ENCODE measurements at places on chromosomes 2 and 18.

DNA sequence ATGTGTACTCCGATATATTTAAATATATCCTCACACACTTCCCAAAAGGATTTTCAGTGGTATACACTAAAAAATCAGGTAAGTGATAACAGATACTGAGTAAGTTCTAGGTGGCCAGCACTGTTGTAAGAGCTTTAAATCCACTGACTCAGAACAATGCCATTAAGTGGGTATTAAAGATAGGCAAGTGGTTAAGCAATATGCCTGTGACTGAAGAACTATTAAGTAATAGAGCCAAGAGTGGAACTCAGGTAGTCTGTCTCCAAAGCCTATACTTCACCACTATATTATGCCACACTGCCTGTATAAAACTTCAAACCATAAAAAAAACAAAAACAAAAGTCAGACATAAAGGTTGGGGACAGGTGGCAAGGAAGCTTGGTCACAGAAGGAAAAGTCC, 37.2 kb downstream of the THUMPD2 start:
- no peak for DNase-seq

DNA sequence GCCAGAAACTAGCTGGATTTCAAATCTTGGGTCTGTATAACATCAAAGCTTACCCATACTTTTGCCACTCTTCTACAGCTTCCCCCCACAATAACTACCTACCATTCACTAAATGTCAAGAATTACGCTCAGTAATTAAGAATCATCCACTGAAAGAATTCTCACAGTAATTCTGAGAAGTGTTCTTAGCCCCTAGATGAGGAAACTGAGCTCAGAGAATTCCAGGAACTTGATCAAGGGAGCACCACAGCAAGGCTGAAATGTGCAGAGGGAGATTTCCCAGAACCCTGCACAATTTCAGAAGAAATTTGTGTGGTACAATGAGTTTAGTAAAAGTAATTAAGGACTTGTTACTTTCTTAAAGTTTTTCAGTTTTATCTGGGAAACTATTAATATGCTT, 194.5 kb upstream of the STK17B start:
- DNase-seq, result no peak

- no peak for DNase-seq
These were observed 142.6 kb upstream of the CYP1B1 start for GRCh38 chr2:38218591-38218991.

GRCh38 chr2:72539071-72539552, 286.7 kb downstream of the EXOC6B start:
- DNase-seq, result peak; percentile 56

DNA sequence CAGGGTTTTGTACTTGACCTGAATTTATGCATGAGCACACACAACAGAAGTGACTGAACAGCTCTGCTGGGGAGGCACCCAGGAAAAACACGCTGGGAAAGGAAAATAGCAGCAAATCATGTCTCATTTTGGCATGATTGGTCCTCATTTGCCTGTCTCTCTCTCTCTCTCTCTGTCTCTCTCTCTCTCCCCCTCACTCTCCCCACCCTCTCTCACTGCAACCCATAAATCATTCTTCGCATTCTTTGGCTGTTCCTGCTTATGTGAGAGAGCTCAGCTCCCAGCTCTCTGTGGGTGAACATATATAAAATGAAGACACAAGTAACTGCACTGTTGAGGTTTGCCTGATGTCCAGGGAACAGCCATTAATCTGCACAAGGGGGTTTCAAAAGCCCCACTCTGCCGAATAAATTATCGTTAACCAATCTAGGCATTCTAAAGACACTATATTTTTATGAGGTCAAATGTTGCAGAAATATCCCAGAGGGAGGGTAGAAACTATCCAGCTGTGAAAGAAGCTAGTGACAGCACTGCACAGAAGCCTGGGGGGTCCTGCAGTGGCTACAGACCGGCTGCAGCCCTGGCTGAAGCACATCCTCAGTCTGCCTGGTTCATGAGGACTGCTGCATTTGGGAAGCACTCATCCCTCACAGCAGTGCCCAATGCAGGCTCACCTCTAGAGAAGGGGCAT, 260.3 kb downstream of the AFF3 start:
- DNase-seq, result peak; percentile 73

- DNase-seq, result no peak
These were observed 1.1 kb downstream of the GLI2 start for GRCh38 chr2:120736624-120737339.

DNA sequence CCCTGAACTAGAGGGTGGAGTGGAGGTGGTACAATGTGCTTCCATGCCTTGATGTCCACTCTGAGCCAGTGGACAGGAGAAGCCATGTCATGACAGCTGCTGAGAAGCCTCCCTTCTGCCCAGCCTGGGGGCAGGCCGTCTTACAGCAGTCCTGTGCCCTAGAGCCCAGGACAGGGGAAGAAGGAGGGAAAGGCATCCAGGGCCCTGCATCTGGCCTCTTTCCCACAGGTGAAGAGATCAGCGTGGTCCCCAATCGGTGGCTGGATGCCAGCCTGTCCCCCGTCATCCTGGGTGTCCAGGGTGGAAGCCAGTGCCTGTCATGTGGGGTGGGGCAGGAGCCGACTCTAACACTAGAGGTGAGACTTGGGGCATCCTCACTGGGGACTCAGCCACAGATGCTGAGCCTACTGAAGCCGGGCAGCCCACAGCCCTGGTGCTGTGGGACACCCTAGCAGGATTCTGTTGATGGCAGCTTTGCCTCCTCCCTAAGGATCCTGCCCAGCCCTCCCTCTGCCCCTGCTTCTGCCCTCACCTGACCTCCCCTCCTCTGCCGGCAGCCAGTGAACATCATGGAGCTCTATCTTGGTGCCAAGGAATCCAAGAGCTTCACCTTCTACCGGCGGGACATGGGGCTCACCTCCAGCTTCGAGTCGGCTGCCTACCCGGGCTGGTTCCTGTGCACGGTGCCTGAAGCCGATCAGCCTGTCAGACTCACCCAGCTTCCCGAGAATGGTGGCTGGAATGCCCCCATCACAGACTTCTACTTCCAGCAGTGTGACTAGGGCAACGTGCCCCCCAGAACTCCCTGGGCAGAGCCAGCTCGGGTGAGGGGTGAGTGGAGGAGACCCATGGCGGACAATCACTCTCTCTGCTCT, 3.1 kb downstream of the IL36RN start:
- DNase-seq, result no peak

DNA sequence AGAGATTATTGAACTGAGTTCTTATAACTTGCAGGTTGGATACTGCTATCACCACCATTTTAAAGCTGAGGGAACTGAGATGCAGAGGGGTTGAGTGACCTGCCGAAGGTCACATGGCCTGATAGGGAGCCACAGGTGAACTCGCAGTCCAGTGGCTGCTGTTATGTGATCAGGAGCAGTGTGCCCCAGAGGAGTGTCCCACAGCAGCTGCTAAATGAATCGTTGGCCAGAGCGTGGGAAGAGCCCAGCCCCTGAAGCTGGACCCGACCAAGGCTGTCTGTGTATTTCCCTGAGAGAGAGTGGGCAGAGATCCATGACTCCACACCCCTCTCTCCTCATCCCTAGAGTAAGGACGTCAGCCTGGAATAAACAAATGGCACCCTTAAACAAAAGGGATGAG, 26.7 kb upstream of the PRLH start:
- DNase-seq, result no peak

DNA sequence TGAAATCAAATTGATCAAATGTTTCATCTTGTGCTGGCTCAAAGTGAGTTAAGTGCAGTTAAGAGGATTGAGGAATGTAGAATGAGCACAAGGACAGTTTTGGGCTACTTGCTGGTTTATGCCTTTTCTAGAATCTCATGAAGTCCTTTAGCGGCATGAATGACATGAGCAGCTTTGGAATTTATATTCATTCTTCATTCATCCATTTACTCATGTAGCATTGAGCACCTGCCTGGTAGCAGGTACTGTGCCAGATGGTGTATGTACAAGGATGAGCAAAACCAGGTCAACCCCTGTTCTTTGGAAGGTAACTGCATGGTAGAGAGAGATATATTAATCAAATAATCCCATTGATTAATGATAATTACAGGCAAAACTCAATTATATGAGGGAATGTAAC, 1.2 kb downstream of the ICOS start:
- no peak for DNase-seq

- peak; percentile 10 for DNase-seq
These were observed 51.7 kb upstream of the CCDC85A start for GRCh38 chr2:56132138-56132537.

DNA sequence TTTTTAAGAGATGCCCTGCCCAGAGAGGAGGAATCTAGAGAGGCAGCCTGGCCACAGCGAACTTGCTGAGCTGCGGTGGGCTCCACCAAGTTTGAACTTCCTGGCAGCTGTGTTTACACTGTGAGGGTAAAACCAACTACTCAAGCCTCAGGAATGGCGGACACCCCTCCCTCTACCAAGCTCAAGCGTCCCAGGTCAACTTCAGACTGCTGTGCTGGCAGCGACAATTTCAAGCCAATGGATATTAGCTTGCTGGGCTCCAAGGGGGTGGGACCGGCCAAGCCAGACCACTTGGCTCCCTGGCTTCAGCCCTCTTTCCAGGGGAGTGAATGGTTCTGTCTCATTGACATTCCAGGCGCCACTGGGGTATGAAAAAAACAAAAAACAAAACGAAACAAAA, 289.4 kb downstream of the KCNS3 start:
- DNase-seq, result no peak

DNA sequence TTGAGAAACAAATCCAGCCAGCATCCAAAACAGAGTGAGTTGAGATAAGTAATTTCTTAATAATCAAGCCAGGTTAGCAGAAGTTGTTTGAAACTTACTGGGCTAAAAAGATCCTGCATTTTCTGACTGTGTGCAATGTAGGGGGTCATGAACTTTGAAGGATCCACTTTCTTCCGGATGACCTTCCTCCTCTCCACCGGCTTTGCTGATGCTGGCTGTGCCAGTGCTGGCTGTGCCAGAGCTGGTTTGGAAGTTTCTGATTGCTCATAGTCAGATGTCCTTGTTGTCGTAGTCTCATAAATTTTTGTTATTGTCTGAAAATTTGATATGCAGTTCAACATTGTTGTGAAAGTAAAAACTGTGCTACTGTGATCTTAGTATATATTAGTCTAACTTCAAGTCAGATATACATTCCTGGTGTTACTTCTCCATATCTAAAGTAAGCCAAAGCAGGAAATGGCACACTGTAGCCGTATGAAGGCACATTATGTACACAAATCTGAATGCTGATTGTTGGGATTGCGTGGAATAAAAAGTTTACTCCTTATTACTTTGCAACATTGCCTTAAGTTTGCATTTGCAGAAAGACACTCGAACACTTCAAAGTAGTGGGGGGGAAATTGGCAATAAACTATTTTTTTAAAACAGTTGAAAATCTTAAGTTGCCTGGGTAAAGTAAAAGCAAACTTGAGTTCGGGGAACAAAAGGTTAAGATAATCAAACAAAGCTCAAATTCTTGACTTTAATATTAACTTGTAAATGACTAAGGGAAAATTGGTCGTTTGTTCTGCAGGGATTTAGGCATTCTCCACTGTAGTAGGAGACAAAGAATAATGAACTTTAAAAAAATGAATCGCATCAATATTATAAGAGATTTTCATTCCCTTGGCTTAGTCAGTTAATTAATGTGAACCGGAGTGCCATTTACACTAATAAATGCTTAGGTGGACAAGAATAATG, 6.4 kb downstream of the NEB start:
- no peak for DNase-seq

DNA sequence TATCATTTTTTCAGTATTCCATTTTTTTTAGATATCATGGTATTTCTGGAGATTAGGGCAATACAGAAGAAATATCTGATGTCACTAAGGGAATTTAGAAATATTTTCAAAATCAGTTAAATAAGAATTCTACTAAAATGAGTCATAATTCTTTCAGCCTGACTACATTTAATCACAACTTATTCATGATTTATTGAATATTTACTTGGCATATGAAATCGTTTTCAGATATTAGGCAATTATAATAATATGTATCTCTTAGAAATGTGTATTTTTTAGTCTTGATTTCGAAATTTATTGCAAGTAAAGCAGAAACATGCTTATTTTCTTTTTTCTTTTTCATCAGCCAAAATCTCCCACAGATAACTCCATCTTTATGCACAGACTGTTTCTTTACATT, 142.2 kb downstream of the CCDC102B start:
- no peak for DNase-seq

DNA sequence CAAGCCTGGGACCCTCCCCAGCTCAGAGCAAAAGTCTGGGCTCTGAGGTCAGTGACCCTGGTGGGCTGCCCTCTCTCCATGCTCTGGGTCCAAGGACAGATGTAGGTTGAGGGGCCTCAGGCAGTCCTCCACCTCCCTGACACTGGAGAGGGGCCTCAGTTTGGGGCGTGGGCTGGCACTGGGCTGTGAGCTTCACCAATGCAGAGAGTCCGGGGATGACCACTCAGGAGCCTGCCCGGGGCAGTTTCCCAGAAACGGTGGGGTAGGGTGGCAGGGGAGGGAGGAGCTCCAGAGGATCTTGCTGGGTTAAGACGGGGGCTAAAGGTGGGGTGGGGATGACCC, 40.5 kb upstream of the SMAD7 start:
- no peak for DNase-seq
